Colonic mucosa (tissue), 4 donors: ENCODE measurements at places on chromosomes 5 and 9. TPM values are rescaled to one million over a fixed set of nuclear protein-coding genes. Genes with fewer than 3 reads are reported as not detected.

GRCh38 chr5:96017951-96018350 is 56.3 kb upstream of the ELL2 start:
- H3K4me1 ChIP-seq = no peaks in the 10 kb centered on the region
- no peaks in the 10 kb centered on the region for H3K36me3 ChIP-seq
- H3K27ac ChIP-seq = no peak overlapping the region
- DNase-seq = no peak

- H3K4me1 ChIP-seq = no peaks in the 10 kb centered on the region
- H3K36me3 ChIP-seq = no peaks in the 10 kb centered on the region
- H3K27me3 ChIP-seq = no peaks in the 10 kb centered on the region
- no peak overlapping the region for H3K4me3 ChIP-seq
- no peak for DNase-seq
- H3K27ac ChIP-seq = no peak overlapping the region
These were observed 35.0 kb downstream of the ACTBL2 start for GRCh38 chr5:57447658-57448057.

The ARSB gene
- 11.4 TPM for total RNA-seq

- no peak for DNase-seq
- no peak overlapping the region for H3K27ac ChIP-seq
- no peaks in the 10 kb centered on the region for H3K4me1 ChIP-seq
These were observed 407.2 kb upstream of the CLINT1 start for GRCh38 chr5:158265931-158266700.

The SNX2 gene
- 61.0 TPM for total RNA-seq

- H3K4me1 ChIP-seq = no peaks in the 10 kb centered on the region
- H3K27me3 ChIP-seq = no peaks in the 10 kb centered on the region
- DNase-seq = no peak
These were observed 230.8 kb downstream of the AGTPBP1 start for GRCh38 chr9:85510830-85511504.

DNA sequence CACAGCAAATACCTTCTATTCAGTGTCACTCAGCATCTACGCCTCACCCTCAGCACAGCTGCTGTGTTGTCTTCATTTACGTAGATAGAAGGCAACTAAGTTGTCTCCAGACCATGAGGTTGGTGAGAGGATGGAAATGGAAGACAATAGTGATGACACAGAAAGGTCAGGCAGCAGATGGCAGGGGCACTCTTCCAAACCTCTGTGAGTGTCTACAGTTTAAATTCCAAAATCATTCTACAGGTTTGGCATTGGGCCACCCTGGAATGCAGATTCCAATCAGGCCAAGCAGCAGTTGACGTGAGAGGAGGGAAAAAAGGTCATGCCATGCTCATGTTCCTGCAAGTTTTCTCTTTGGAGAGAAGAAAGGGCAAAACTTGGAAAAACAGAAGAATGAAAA is 68.7 kb upstream of the ADAMTSL1 start:
- no peaks in the 10 kb centered on the region for H3K27me3 ChIP-seq
- H3K27ac ChIP-seq = no peak overlapping the region
- no peak for DNase-seq

The GAPVD1 gene
- total RNA-seq = 42.0 TPM

DNA sequence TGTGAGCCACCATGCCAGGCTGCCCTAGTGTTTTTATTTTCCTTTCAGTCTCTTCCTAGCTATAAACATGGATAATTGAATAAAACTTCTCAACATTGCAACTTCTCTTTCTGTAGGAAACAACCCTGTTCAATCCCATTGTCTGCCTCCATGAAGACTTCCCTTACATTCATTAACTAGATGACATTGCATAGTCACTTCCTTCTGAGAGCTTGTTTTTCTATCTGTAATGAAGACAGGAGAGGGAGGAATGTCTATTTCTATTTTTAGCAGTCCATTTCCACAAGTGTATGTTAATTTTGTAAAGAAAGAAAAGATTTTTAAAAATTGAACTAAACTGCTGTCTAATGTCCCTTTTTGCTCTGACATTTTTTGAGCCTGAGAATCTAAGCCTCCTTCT is 55.6 kb upstream of the MELK start:
- H3K4me3 ChIP-seq = no peak overlapping the region
- no peaks in the 10 kb centered on the region for H3K27me3 ChIP-seq
- H3K4me1 ChIP-seq = no peaks in the 10 kb centered on the region

The CER1 gene
- total RNA-seq = not detected

The CKMT2 gene
- total RNA-seq = 2.0 TPM

DNA sequence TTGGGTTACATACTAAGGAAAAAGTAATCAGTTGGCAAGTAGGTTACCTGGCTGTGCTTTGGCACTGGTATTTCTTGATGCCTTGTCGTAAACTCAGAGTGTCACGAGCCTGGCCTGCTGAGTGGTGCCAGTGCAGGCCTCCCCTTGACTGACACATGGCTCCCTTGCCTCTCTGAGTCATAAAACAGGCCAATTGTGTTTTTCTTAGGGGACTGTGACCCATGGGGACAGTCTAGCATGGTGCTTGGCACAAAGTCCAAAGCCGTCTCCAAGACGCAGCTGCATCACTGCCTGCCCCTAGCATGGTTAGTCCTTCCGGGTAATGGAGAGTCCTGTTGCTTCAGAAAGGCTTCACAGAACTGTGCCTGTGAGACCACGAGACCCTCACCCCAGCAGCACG is 132.5 kb downstream of the MVB12B start:
- H3K27me3 ChIP-seq = no peaks in the 10 kb centered on the region
- no peak for DNase-seq
- no peak overlapping the region for H3K27ac ChIP-seq
- no peaks in the 10 kb centered on the region for H3K36me3 ChIP-seq
- no peak overlapping the region for H3K4me3 ChIP-seq
- H3K4me1 ChIP-seq = no peaks in the 10 kb centered on the region

The TRUB2 gene
- 24.5 TPM for total RNA-seq

DNA sequence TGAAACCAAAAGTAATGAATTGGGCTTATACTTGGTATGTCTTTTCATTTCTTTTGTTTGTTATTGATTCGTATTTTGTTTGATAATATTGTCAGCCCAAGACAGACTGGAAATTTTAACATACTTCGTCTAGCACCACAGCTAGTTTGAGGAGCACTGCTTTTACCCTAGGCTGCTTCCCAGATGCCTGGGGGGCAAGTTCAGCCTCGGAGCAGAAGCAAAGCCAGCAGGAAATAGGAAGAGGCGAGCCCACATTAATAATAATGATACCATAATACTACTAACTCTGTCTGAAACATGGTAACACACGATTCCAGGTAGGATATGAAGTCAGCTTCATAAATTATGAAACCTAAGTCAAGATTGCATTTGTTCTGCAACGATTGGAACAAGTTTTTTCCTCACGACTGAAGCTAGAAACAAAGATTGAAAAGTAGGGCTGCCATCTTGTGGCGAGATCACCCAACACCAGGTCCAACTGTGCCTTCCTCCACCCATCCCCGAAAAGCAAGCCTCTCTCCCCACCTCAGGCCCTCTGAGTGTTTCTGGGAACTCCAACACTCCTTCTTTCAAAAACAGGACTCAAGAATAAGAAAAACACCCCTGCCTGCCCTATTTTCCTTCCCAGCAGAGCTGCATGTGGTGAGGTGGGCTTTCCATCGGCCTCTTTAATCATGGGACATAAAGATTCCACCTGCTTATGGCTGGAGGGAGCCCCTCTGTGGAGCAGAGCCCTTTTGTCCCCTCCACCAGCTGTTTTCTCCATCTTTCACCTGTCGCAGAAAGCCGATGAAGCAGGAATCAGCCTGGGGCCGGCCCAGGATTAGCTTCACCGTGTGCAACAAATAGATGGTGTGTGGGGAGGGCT is 236.4 kb downstream of the CAAP1 start:
- DNase-seq = no peak
- no peak overlapping the region for H3K27ac ChIP-seq
- H3K36me3 ChIP-seq = no peaks in the 10 kb centered on the region
- H3K4me1 ChIP-seq = no peaks in the 10 kb centered on the region

The CD74 gene
- 200 TPM for total RNA-seq

GRCh38 chr5:57316798-57317327 is 143.0 kb downstream of the GPBP1 start:
- no peaks in the 10 kb centered on the region for H3K27me3 ChIP-seq
- H3K4me1 ChIP-seq = no peaks in the 10 kb centered on the region
- H3K4me3 ChIP-seq = no peak overlapping the region
- DNase-seq = peak; percentile 27

- H3K27me3 ChIP-seq = no peaks in the 10 kb centered on the region
- no peak for DNase-seq
- no peaks in the 10 kb centered on the region for H3K4me1 ChIP-seq
These were observed 142.1 kb downstream of the MED10 start for GRCh38 chr5:6236170-6236793.

DNA sequence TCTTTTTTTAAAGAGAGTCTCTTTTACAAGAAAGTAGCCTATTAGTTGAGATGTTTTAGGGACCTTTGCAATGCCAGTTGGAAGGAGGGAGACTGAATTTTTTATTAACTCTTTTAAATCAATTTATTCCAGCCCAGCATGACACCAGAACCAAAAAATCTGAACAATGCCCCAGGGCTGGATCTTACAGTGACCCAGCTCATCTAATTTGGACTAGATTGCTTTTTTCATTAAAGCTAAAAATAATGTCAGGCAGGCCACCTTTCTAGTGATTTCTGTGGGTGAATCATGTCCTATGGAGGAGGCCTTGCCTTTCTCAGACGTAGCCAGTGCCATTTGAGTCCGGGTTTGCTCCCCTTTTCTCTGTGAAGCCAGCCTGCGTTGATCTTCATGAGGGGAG is 38.8 kb downstream of the MAP1B start:
- no peak for DNase-seq
- no peak overlapping the region for H3K27ac ChIP-seq
- H3K4me1 ChIP-seq = no peaks in the 10 kb centered on the region
- H3K27me3 ChIP-seq = no peaks in the 10 kb centered on the region
- H3K4me3 ChIP-seq = no peak overlapping the region

GRCh38 chr5:15959370-15960164 is 220.0 kb downstream of the MARCHF11 start:
- H3K36me3 ChIP-seq = no peaks in the 10 kb centered on the region
- H3K4me1 ChIP-seq = no peaks in the 10 kb centered on the region
- no peak for DNase-seq
- H3K27ac ChIP-seq = no peak overlapping the region
- no peak overlapping the region for H3K4me3 ChIP-seq
- H3K27me3 ChIP-seq = no peaks in the 10 kb centered on the region

- no peak overlapping the region for H3K27ac ChIP-seq
- no peaks in the 10 kb centered on the region for H3K36me3 ChIP-seq
- DNase-seq = no peak
- no peaks in the 10 kb centered on the region for H3K4me1 ChIP-seq
- H3K4me3 ChIP-seq = no peak overlapping the region
These were observed 1278.0 kb downstream of the EFNA5 start for GRCh38 chr5:106392766-106393165.

DNA sequence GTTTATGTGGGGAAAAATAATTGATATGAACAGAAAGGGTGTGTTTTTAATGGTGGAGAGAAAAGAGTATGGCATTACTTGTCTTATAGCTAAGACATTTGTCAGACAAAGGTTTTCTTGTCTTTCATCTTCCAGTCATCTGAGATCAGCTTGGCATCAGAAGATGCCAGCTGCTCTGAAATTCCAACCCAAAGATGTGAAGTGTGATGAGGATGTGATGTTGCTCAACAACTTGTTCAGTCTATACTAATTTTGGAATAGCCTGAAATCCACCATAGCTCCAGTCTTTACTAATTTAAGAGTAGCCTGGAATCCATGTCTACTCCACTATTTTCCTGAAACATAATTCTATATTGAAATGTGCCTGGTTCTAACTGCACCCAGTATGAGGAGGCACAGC is 182.3 kb downstream of the CFAP90 start:
- H3K4me3 ChIP-seq = no peak overlapping the region
- DNase-seq = no peak
- no peaks in the 10 kb centered on the region for H3K27me3 ChIP-seq

DNA sequence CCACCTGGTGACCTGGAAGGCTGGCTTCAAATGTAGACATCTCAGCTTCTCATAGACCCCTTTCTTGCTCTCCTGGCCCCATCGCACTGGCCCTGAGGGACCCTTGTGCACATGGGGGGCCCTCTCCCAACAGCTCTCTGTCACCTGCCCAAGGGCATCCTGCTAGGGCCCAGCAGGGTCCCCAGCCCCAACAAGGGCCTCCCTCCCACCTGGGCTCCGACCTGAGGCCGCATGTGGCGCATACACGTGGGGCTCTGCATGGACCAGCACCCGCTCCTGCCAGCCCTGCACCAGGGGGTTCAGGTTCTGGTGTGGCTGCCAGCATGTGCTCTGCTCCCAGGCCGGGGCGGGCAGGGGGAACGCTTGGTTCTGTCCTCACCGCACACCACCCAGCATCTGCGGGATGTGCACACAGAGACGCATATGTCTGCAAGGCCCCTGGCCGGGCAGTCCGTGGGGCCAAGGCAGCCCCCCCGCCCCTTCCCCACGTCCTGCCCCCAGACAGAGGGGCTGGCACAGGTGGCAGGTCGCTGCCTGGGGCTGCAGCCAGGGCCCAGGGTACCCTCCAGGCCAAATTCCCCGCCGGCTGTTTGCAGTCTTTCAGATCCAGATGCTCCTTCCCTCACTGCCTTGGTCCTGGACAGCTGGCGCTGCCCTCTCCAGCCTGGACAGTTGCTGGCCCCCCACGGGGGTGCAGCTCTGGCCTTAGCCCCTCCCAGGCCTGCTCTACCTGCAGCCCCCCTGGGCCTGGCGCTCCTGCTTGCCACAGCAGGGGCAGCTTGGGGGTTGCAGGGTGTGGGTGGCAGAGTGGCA is 17.9 kb upstream of the NRARP start:
- no peak for DNase-seq
- peaks cover 6% of the 10 kb centered on the region for H3K27me3 ChIP-seq
- no peak overlapping the region for H3K27ac ChIP-seq
- no peak overlapping the region for H3K4me3 ChIP-seq

DNA sequence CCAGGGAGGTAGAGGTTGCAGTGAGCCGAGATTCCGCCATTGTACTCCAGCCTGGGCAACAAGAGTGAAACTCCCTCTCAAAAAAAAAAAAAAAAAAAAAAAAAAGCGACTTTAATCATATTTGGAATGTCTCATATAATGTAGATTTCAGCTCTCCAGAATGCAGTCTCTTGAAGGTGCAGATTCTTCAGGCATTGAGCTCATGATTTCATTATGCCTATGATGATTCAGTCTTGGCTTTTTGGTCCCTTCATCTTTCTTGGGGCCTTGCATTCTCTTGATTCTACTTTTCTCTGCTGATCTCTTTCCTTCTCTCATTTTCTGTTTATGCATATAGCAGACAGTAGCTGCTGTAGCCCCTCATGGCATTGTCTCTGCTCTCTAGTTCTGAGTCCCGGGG is 22.9 kb downstream of the KDM4C start:
- peaks cover 14% of the 10 kb centered on the region for H3K4me1 ChIP-seq
- H3K27me3 ChIP-seq = no peaks in the 10 kb centered on the region
- H3K4me3 ChIP-seq = no peak overlapping the region
- no peaks in the 10 kb centered on the region for H3K36me3 ChIP-seq
- no peak overlapping the region for H3K27ac ChIP-seq
- no peak for DNase-seq

The GRXCR2 gene
- total RNA-seq = not detected

GRCh38 chr5:139524446-139524845 is 36.7 kb upstream of the UBE2D2 start:
- no peak for DNase-seq
- no peaks in the 10 kb centered on the region for H3K27me3 ChIP-seq
- no peaks in the 10 kb centered on the region for H3K36me3 ChIP-seq
- H3K27ac ChIP-seq = no peak overlapping the region
- no peak overlapping the region for H3K4me3 ChIP-seq
- H3K4me1 ChIP-seq = peaks cover 3% of the 10 kb centered on the region

The UCK1 gene
- 29.3 TPM for total RNA-seq
